NCI-H1048 (cell line): ENCODE measurements at places on chromosomes 6 and 20.

GRCh38 chr20:17912916-17913315 lies 55.7 kb downstream of the SNX5 start:
- no peak for DNase-seq

GRCh38 chr6:109074133-109074415 lies 20.6 kb downstream of the SESN1 start:
- DNase-seq, result no peak

DNA sequence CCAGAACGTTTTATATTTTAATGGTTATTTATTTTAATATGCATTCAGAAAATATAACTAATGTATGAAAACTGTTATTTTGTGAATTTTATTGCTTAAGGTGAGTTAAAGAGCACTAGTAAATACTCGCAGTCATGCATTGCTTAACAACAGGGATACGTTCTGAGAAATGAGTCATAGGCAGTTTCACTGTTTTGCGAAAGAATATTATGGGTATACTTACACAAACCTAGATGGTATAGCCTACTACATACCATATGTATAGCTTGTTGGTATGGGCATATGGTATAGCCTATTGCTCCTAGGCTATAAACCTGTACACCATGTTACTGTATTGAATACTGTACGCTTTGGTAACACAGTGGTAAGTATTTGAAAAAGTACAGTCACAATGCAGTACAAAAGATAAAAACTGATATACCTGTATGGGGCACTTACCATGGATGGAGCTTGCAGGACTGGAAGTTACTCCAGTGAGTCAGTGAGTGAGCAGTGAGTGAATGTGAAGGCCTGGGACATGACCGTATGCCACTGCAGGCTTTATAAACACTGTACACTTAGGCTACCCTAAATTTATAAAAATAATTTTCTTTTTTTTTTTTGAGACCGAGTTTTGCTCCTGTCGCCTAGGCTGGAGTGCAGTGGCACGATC lies 38.5 kb downstream of the ARFGEF2 start:
- no peak for DNase-seq

DNA sequence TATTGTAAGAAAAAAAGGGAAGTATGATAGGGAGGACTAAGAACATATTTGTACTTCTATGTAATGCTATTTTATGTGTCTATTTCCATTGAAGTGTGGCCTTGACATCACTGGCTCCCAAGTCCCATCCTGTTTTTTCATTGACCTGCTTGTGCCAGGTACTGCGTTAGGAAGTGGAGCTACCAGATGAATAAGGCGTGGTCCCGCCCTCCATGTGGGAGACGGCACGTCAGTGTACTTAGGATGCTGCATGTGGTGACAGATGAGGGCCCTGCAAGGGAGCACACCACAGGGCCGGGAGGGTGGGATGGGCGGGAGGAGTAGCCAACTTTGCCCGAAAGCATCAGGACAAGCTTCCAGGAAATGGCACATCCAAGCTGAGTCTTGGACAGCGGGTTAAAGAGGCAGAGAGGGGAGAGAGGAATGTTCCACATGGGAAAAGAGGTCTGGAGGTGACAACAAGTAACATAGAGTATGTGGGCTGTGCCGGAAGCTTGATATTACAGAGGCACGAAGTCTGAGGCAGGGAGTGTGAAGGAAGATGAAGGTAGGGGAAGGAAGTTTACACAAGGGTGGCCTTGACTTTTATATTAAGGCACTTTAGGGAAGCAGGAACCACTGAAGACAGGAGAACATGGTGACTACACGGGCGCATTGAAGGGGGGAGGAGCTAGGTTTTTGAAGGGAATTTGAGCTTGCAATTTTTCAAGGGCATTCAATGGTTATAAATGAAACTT lies 140.6 kb downstream of the MTHFD1L start:
- DNase-seq, result no peak

- DNase-seq, result no peak
These were observed 47.4 kb downstream of the NINL start for GRCh38 chr20:25537890-25538289.

DNA sequence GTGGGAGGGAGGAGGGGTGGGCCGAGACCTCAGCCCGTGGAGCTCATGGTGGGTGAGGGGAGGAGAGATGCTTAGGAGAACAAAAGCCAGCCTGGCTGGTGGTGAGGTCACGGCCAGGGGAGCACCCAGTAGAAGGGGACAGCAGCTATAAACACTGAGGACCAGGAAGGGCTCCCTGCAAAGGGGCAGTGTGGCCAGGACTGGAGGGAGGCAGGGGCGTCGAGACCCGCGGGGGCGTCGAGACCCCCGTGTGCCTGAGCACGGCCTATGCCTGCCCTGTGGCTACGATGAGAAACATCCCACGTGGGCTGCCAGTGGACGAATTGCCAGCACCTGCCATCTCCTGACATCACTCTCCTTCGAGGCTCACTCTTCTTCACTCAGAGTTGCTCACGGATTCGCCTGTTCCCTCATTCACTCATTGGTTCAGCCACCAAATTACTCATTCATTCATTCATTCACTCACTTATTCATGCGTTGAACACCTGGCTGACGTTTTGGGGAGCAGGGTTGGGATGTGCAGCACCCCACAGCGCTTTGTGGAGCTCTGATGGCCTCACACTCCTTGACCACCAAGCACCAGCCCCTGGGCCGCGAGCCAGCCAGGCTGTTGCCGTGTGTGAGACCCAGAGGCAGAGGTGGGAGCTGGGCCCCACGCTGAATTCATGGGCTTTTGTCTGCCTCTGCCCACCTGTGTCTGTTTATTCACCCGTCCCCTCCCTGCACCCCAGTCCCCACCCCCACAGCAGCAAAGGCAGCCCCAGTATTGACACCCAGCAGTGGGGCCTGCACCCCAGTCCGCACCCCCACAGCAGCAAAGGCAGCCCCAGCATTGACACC lies 61.2 kb upstream of the BHLHE23 start:
- no peak for DNase-seq

- peak; percentile 27 for DNase-seq
These were observed 100.1 kb upstream of the ADTRP start for GRCh38 chr6:11878735-11879134.

DNA sequence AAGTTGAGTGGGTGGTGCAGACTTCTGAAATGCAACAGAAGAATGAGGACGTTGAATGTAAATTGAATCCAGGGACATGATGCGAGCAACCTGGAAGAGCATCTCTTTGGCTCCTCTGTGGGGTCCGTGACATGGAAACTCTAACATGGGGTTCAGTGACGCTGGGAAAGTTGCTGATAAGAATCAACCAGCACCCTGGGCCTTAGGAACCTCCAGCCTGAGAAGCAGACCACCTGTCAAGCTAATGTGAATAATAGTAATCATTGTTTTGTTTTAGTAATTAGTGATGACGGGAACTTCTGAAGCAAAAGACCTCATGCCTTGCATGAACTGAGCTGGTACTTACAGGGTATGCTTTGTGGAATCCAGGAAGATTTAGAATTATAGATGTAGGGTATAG lies 25.2 kb upstream of the DOK5 start:
- DNase-seq, result no peak

GRCh38 chr6:24554474-24554873 lies 59.7 kb downstream of the ALDH5A1 start:
- DNase-seq, result no peak

- DNase-seq, result no peak
These were observed 84.8 kb upstream of the ZNF217 start for GRCh38 chr20:53678315-53678989.

- no peak for DNase-seq
These were observed 36.7 kb downstream of the MAN1A1 start for GRCh38 chr6:119312875-119313338.

DNA sequence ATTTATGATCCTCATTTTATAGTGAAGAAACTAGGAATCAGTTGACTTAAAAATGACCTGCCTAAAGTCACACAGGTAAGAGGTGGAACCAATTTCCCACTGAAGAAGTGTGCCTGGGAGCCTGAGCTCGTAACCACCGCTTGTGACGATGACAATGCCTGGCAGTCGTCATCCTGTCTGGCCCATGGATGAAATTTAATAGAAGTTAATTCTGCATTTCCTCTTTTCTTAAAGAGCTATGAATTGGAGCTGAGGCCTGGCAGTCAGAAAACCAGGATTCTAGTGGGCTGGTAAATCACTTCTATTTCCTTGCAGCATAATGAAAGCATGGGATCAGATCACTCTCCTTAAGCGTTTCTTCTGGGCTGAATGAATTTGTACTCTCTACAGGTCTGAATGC lies 200.0 kb upstream of the SGK1 start:
- DNase-seq, result no peak

DNA sequence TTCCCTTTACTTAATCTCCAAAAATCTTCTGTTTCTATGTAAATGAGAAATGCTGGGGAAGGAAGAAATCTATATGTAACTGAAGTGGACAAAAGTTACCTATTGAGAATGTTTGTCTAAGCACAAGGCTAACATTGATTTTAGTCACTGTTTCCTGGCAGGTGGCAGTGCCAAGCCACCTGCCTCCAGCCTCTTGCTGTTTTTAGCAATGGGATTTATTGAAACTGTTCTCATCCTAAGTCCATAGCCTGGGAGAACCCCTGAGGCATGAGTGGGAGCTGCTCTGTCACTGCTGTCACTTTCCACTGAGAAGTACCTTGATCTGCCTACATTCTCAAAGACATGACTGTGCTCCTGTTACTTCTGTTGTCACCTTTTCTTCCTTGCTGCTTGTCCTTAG lies 14.7 kb downstream of the ENPP3 start:
- DNase-seq, result no peak

GRCh38 chr6:14108571-14109410 lies 8.8 kb upstream of the CD83 start:
- no peak for DNase-seq

- no peak for DNase-seq
These were observed 87.6 kb downstream of the ASXL1 start for GRCh38 chr20:32445539-32446273.

DNA sequence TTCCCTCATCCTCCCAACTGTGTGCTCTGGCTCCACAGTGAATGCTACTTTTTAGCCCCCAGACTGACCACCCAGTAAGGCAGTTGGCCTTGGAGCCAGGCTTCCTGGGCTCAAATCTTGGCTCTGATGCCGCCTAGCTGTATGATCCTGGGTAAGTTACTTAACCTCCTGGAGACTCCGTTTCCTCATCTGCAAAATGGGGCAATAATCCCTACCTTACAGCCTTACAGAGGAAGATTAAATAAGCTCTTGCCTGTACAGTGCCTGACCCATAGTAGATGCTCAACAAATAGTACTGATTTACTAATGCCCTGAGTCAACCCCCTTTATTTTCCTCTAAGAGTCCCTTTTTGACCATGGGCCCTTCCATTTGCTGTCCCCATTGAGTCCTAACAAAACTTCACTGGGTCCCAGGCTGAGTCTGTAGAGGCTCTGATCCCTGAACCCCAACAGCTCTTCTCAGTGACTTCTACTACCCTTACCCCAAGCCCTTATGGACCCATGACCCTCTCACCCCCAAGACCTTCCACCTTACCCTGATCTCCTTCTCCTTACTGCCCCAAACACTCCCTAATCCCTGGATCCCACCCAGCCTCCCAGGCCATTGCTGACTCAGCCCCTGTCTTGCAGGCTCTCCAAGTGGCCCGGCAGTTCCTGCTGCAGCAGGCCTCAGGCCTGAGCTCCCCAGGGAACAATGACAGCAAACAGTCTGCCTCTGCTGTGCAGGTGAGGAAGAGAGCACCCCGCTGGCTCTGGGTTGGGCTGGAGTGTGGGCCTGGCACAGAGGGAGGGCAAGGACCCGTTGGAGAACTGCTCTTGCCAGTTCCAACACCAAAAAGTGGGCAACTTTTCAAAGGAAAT lies 31.4 kb downstream of the FOXP4 start:
- no peak for DNase-seq

DNA sequence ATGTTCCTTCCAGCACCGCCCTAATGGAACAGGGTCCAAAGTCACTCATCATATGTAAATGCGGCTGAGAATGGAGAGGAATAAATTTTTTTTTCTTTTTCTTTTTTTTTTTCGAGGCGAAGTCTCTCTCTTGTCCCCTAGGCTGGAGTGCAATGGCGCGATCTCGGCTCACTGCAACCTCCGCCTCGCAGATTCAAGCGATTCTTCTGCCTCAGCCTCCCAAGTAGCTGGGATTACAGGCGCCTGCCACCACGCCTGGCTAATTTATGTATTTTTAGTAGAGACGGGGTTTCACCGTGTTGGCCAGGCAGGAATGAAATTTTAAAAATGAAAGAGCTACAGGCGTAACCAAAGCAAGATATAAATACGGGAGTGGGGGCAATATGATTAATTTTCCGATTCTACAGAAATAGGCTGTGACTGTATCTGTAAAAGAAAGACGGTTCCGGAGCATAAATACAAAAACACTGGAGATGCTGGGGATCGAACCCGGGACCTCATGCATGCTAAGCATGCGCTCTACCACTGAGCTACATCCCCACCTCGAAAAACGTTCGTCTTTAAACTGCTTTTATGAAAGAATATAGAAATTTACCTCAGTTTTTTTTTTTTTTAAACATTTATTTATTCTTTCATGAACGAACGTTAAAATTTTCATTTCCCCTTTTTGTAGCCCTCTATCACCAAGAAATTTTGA lies 132.2 kb downstream of the GPX5 start:
- no peak for DNase-seq

GRCh38 chr6:134816780-134817179 lies 133.1 kb downstream of the ALDH8A1 start:
- DNase-seq, result no peak

GRCh38 chr6:108476376-108476775 lies 84.3 kb upstream of the FOXO3 start:
- DNase-seq, result no peak

GRCh38 chr6:158543606-158544185 lies 16.2 kb upstream of the TMEM181 start:
- DNase-seq, result no peak

- DNase-seq, result no peak
These were observed 25.1 kb downstream of the PXDC1 start for GRCh38 chr6:3726421-3726820.

DNA sequence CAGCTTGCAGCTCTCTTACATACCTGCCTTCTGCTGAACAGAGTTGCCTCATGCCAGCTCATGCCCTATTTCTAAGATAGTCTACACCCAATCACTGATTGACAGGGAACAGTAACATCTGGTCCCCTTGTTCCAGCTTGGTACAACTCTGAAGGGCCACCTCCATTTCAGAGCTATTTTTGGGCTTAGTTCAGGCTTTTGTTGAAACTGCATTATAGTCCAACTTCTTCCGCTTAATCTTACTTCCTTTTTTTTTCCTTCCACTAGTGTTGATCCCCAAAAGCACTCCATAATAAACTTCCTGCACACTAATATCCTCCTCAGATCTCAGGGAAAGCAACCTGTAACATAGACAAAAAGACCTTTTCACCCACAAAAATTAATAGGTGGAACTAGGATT lies 65.7 kb upstream of the TNFRSF21 start:
- no peak for DNase-seq
